ENCODE measurements at places on chromosomes 13 and 19.

DNA sequence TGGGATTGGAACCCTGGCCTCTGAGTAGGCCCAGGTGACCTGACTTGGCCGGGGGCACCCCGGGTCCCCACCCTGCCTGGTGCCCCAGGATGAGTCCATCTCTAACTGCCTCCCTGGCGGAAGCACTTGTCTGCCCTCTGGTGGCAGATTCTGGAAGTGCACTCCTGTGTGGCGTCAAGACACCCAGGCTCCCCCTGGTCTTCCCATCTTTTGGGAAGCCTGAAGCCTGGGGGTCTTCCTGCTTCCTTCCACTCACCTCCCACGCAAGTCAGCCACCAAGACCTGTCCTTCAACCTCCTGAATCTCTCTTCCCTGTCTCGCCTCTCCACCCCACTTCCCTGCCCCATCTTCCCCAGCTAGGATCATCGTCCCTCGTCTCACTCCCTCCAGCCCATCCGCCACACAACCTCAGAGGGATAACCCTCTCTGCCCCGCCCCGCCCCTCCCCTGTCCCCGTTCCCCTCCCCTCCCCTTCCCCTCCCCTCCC lies 7.4 kb downstream of the RABAC1 start:
- DNase-seq: peak; percentile 60

DNA sequence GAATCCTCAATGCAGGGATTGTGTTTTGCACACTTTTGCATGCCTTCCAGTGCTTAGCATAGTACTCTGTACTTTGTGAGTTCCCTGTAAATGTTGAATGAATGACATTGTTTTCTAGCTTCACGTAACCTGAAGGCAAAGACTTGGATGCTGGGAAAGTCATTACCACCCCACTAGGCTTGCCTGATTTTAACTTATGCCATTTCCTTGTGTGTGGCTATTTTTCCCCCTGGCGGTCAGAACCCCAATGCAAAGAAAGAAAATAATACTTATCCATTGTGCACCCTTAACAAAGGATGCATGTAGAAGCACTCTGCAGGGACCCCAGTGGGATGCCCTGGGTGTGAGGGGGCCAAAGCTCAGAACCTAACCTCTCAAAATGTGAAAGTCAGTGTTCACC lies 1.2 kb upstream of the ENOX1 start:
- DNase-seq: peak; percentile 69

- peak; percentile 58 for DNase-seq
Measured at GRCh38 chr13:34076943-34077703, 259.2 kb downstream of the RFC3 start.

DNA sequence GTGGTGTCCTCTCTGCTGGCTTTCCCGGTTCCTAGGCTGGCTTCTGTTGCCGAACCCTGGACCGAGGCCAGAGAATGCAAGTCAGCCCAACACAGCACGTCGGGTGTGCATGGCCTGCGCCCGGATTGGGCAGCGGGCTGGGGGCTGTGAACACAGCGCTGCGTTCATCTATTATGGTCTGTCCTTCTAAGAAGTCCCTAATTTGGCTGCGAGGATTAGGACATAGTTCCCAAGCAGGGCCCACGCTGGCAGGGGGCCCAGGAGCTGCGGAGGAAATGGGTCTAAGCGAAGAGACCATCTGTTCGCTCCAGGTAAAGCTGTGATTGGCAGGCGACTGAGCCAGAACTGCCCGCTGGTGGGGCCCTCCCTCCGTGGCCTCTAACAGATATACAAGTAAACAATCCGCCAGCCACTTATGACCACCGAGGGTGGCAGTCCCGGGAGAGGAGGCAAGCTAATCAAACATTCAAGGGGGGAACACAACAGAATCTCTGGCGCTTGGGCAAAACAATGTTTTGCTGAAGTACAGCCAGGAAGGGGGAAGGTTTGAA lies 6.0 kb downstream of the SYCE2 start:
- DNase-seq: peak; percentile 76

DNA sequence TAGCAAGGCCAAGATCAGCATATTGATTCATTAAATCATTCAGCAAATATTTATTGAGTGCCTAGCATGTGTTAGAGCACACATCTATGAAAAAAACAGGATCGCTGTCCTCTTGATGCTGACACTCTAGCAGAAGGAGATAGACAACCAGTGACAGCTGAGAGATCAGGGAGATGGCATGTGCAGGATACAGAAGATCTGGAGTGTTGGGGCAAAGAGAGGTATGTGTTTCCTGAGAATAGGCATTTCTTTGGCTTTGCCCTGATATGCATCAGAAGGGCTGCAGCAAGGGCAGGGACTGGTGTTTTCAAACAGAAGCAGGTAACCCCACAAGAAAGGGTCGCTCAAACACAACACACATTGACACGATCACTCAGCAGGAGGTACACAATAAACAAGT lies 423.4 kb downstream of the FOXO1 start:
- DNase-seq: no peak

DNA sequence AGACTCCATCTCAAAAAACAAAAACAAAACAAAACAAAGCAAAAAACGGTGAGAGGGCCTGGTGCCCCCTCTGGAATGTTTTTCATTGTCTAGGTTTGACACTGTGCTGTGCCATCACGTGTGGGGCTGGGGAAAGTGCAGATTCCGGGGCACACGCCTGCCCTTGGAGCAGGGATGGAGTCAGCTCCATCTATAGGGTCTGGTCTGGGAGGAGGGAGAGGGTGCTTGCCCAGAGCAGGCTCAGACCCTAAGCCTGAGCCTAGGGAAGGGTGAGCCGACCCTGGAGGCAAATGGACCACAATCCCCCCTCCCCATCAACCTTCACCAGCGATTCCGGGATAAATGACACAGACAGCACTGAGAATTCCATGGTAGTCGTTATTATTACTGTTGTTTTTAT lies 10.9 kb upstream of the ZBTB32 start:
- DNase-seq: no peak

DNA sequence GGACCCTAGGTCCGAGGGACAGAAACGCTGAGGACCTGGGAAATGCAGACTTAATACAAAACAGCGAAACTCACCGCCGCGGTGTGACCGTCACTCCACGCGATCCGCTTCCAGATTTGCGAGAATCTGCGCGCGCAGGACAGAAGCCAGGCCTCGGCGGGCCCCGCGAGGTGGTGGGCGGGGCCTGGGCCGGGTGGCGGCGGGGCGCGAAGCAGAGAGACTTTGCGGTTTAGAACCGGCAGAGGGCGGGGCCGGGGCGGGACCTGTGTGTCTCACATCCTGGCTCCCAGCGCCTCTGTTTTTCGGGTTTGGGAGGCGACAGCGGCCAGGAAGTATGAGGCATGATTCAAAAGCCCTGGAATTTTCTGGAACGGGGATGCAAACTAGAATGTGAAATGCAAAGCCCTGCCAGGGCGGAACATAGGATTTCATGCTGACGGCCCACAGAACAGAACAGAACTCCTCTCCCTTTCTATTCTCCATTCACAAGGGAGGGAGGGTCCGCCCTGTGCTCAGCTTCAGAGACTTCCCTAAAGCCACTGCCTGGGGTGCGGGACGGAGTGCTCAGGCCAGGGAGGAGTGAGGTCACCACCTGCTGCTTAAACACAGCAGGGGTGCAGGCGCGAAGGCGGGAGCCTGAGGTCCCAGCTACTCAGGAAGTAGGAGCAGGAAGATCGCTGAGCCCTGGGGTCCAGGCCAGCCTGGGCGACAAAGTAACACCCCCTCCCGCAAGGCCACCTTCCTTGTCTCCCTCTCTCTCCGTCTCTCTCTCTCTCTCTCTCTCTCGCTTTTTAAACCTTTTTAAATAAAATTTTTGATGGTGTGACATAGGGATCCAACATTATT lies 44.3 kb downstream of the ZNF611 start:
- DNase-seq: peak; percentile 95

- no peak for DNase-seq
Measured at GRCh38 chr13:26485786-26486185, 71.7 kb upstream of the WASF3 start.

DNA sequence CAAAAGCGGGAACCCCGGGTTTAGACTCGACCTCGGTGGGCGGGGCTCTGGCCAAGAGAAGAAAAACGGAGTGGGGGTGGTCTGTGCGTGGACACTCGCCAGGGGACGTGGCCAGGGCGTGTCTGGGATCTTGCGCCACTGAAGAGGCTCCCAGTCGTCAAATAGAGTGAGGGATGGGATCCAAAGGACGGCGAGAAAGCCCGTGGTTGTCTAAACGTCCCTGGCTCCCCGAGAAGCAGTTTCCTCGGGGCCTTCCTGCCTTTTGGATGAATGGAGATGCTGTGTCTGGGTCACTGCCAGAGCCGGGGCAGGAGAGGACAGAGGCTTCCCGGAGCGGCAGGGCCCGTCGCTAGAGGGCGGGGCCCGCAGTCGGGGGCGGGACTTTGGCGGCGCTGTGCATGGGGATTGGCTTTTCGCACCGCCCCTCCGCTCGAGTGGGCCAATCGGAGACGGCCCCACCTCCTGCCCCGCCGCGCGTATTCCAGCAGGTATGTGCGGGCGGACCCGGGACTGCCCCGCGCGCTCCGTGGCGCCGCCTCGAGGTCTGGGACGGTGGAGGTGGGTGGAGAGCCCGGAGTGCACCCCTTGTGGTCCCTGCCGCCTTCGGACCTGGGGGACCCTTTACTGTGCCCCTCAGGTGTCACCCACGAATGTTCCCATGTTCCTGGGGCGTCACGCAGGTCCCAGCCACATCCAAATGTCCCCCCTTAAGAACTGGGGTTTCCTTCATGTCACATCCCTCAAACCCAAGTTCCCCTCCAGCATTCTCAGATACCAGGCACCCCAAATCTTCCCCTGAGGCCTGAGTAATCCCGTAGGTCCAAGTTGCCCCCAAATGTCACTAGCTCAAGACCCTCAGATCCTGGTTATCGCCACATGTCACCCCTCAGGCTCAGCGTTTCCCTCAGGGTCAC lies 38.3 kb downstream of the ZSWIM4 start:
- peak; percentile 88 for DNase-seq

GRCh38 chr19:1069009-1069779 lies 2.2 kb downstream of the ARHGAP45 start:
- DNase-seq: no peak

DNA sequence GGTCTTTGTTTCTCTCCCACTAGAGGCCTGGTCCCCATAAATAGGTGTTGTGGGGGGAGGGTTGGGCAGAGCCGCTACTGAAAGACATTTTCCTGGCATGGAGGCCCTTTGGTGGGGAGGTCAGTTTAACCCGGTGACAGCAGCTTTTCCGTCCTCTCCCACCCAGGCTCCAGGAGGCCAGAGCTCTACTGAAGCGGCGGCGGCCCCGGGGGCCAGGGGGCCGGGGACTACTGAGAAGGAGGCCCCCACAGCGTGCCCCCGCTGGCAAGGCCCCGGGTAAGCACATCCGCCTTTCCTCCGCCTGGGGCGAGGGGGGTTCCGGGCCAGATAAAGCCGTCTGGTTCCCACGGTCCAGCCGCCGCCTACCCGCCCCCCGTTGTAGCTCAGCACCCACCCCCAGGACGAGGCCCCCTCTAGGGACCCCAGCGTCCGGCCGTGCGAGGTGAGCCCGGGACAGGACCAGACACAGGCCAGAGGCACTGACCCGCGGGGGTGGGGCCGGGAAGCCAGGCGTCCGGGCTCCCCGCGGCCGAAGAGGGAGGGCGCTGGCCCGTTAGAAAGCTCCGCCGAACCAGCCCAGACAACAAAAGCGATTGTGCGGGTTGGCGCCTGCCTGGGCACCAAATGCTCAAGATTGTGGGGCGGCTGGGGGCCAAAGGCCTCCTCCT lies 1.1 kb upstream of the LTBP4 start:
- DNase-seq: no peak

- no peak for DNase-seq
Measured at GRCh38 chr19:56158170-56158757, 17.2 kb downstream of the ZNF444 start.

- DNase-seq: peak; percentile 25
Measured at GRCh38 chr13:29577136-29578051, 18.1 kb downstream of the SLC7A1 start.

GRCh38 chr13:48923376-48923775 lies 52.3 kb upstream of the FNDC3A start:
- DNase-seq: no peak

DNA sequence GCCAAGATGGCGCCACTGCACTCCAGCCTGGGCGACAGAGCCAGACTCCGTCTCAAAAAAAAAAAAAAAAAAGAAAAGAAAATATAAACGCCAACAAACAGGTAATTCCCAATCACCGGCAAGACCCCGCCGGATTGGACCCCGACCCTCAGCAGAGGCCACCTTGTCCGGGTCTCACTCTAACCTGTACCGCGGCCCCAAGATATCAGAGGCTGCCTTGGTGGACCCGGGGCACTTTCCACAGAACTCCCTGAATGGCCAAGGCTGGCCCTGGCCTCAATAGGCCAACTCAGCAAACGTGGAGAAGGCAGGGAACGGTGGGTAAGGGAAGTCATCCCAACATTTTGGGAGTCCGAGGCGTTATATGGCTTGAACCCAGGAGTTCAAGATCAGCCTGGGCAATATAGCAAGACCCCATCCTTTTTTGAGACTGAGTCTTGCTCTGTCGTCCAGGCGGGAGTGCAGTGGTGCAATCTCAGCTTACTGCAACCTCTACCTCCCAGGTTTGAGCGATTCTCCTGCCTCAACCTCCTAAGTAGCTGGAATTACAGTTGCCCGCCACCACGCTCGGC lies 27.8 kb downstream of the MAN2B1 start:
- no peak for DNase-seq

DNA sequence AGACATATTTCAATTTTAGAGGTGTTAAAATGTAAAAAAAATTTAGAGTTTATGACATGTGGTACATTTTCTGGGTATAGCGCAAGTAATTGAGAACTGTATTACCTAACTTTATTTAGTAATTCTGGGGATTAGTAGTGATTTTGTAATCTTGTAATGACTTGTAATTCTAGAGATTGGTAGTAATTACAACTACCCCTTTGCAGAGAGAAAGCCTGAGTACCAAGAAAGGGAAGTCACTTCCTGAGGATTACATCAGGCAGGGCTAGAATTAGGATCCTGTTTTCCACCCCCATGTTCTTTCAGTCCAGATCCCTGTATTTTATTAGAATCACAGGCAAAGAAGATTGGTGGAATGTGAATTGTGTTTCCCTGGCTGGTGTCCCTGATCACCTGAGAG lies 274.9 kb downstream of the KCNRG start:
- DNase-seq: no peak

DNA sequence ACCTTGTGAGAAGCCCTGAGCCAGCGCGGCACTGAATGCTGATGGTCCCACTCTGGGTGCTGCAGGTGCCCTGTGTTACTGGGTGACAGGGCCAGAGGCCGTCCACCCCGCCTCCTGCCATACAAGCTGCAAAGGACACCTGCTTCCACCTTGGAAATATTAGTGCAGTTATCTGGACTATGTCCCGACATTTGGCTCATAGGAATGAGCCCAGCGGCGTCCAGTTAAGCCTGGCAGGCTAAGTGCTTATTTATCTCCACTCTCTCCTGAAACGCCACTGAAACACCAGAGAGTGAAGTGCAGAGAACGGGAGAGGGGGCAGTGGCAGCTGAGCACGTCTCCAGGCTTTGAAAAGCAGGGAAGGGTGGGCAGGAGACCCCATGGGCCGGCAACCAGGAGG lies 145.8 kb downstream of the KDM4B start:
- DNase-seq: no peak

- peak; percentile 57 for DNase-seq
Measured at GRCh38 chr13:75645141-75645540, 9.0 kb downstream of the LMO7 start.

Measured in fibroblast of skin of right quadriceps (primary cell).